ENCODE measurements at places on chromosomes 5 and 9. TPM values are rescaled to one million over a fixed set of nuclear protein-coding genes. Genes with fewer than 3 reads are reported as not detected.

The SPINK4 gene
- total RNA-seq = not detected

The IQGAP2 gene
- 42.8 TPM for total RNA-seq

The ITK gene
- total RNA-seq = 1.3 TPM

The CARTPT gene
- total RNA-seq = not detected

The EGR1 gene
- 12.5 TPM for total RNA-seq

The EIF4E1B gene
- not detected for total RNA-seq

The PROB1 gene
- 3.6 TPM for total RNA-seq

The ORM2 gene
- not detected for total RNA-seq

The IFNA17 gene
- total RNA-seq = not detected

The TMC1 gene
- total RNA-seq = 0.30 TPM

The NMUR2 gene
- total RNA-seq = not detected

The CMYA5 gene
- total RNA-seq = 5.2 TPM

The LRRC19 gene
- total RNA-seq = not detected

GRCh38 chr5:56253924-56254323 is 20.8 kb upstream of the ANKRD55 start:
- H3K36me3 ChIP-seq = no peaks in the 10 kb centered on the region
- H3K4me3 ChIP-seq = no peak overlapping the region
- no peaks in the 10 kb centered on the region for H3K27me3 ChIP-seq
- no peak overlapping the region for H3K27ac ChIP-seq

- H3K4me3 ChIP-seq = no peak overlapping the region
- peak; percentile 28 for DNase-seq
- H3K27ac ChIP-seq = no peak overlapping the region
- H3K4me1 ChIP-seq = no peaks in the 10 kb centered on the region
- H3K36me3 ChIP-seq = no peaks in the 10 kb centered on the region
- H3K27me3 ChIP-seq = no peaks in the 10 kb centered on the region
Measured at GRCh38 chr9:123863164-123863855, 66.6 kb downstream of the DENND1A start.

- H3K27ac ChIP-seq = peak overlapping the region; percentile 21
- no peaks in the 10 kb centered on the region for H3K36me3 ChIP-seq
- no peaks in the 10 kb centered on the region for H3K27me3 ChIP-seq
- peak; percentile 51 for DNase-seq
Measured at GRCh38 chr9:127154390-127155191, 32.2 kb upstream of the ANGPTL2 start.

DNA sequence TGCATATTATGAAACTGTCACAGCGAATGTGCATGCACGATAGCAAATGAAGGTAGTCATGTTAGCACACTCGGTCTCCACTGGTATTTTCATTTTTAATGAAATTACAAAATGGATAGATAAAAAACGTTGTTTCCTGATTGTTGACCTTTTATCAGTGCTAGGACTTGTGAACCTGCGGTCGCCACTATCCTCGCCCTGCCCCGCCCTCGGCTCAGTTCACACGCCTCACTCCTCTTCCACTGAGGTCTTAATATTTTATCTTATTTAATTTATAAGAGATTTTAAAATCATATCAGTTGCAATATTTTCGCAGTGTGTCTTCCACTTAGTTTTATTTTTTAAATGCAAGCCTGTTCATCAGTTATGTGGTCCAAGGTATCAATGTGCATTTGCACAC is 382.6 kb upstream of the IRX4 start:
- no peak overlapping the region for H3K27ac ChIP-seq
- H3K4me1 ChIP-seq = no peaks in the 10 kb centered on the region
- no peaks in the 10 kb centered on the region for H3K27me3 ChIP-seq
- H3K4me3 ChIP-seq = no peak overlapping the region

DNA sequence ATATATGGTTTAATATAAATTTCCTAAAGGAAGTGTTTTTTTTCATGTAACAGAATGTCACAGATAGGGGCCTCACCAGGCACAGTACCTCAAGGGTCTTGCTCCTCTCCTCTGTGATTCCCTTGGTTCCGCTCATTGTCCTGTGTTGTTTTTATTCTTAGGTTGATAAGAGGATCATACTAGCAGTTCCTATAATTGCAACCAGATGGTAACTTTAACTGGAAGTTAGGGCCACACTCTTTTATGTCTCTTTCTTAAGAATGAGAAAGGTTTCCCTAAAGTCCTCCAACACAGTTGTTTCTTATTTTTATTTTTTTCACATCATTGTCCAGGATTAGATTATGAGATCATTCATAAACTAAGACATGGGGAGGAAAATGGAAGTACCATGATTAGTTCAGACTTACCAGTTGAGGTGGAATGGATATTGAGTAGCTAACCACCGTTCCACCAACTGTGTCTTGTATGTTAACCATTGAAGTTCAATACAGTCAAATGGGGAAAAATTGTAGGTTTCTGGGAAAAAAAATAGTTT is 41.1 kb downstream of the FAM174A start:
- H3K27ac ChIP-seq = no peak overlapping the region
- no peak for DNase-seq
- H3K36me3 ChIP-seq = peaks cover 11% of the 10 kb centered on the region
- H3K4me3 ChIP-seq = no peak overlapping the region
- no peaks in the 10 kb centered on the region for H3K4me1 ChIP-seq

GRCh38 chr5:113217619-113218184 is 217.1 kb downstream of the TSSK1B start:
- peak overlapping the region; percentile 31 for H3K27ac ChIP-seq
- DNase-seq = no peak
- H3K4me3 ChIP-seq = no peak overlapping the region
- H3K36me3 ChIP-seq = no peaks in the 10 kb centered on the region
- peaks cover 16% of the 10 kb centered on the region for H3K4me1 ChIP-seq

GRCh38 chr9:21993893-21994555 is at the start of gene CDKN2A:
Gene CDKN2A (minus strand): TSS chr9:21994392.
- DNase-seq = no peak
- no peaks in the 10 kb centered on the region for H3K36me3 ChIP-seq
- H3K27ac ChIP-seq = peak within 1 kb of the TSS; percentile 87
- no peaks in the 10 kb centered on the region for H3K27me3 ChIP-seq

- H3K4me1 ChIP-seq = no peaks in the 10 kb centered on the region
- DNase-seq = no peak
- H3K36me3 ChIP-seq = no peaks in the 10 kb centered on the region
- no peak overlapping the region for H3K4me3 ChIP-seq
- no peaks in the 10 kb centered on the region for H3K27me3 ChIP-seq
- H3K27ac ChIP-seq = no peak overlapping the region
Measured at GRCh38 chr5:152264645-152265254, 140.3 kb downstream of the NMUR2 start.

GRCh38 chr9:88464851-88465250 is 70.1 kb upstream of the NXNL2 start:
- peaks cover 3% of the 10 kb centered on the region for H3K4me1 ChIP-seq
- no peaks in the 10 kb centered on the region for H3K27me3 ChIP-seq
- no peak overlapping the region for H3K27ac ChIP-seq
- peaks cover 25% of the 10 kb centered on the region for H3K36me3 ChIP-seq
- H3K4me3 ChIP-seq = no peak overlapping the region

- H3K4me1 ChIP-seq = peaks cover 6% of the 10 kb centered on the region
- H3K27me3 ChIP-seq = no peaks in the 10 kb centered on the region
- H3K36me3 ChIP-seq = no peaks in the 10 kb centered on the region
- H3K4me3 ChIP-seq = no peak overlapping the region
- no peak overlapping the region for H3K27ac ChIP-seq
- no peak for DNase-seq
Measured at GRCh38 chr9:94584555-94584954, 9.1 kb downstream of the FBP2 start.

DNA sequence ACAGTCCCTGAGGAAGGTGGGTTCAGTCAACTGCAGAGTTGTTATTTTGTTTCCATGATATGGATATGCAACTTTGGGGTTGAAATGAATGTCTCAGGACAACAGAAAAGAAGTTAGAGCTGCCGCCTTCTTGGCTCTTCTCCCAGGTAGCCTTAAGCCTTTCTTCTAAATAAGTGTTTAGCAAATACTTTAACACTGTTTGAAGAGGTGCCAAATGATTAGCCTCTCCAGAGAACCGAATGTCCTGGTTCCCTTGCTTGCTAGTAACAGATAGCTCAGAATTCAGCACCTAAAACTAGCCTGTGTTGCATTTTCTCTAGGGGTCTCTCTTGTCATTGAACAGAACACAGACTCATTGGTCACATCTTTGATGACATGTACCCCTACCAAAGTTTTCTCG is 127.7 kb upstream of the PIK3R1 start:
- H3K27ac ChIP-seq = peak overlapping the region; percentile 74
- H3K36me3 ChIP-seq = no peaks in the 10 kb centered on the region
- DNase-seq = no peak
- H3K4me3 ChIP-seq = no peak overlapping the region

DNA sequence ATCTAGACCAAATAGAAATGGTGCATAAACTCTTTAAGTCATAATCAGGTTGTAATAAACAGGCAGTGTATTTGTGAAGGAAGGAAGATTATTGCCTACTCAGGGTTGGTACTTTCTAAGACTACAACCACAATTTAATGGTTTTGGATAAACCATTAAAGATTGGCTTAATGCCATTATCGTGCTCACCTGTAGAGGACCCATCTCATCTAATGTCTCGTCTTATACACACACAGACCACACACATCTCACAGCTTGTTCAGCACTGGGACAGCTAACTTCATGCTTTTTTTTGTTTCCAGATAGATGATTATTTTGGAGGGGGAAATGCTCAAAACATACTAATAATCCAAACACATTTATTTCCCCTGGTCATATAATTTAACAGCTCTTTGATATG is 175.7 kb upstream of the SLC12A2 start:
- no peak for DNase-seq
- H3K27ac ChIP-seq = no peak overlapping the region

GRCh38 chr9:90988318-90988717 is 186.7 kb downstream of the SYK start:
- no peak overlapping the region for H3K4me3 ChIP-seq
- no peaks in the 10 kb centered on the region for H3K4me1 ChIP-seq
- H3K27me3 ChIP-seq = no peaks in the 10 kb centered on the region
- no peak overlapping the region for H3K27ac ChIP-seq
- no peaks in the 10 kb centered on the region for H3K36me3 ChIP-seq

DNA sequence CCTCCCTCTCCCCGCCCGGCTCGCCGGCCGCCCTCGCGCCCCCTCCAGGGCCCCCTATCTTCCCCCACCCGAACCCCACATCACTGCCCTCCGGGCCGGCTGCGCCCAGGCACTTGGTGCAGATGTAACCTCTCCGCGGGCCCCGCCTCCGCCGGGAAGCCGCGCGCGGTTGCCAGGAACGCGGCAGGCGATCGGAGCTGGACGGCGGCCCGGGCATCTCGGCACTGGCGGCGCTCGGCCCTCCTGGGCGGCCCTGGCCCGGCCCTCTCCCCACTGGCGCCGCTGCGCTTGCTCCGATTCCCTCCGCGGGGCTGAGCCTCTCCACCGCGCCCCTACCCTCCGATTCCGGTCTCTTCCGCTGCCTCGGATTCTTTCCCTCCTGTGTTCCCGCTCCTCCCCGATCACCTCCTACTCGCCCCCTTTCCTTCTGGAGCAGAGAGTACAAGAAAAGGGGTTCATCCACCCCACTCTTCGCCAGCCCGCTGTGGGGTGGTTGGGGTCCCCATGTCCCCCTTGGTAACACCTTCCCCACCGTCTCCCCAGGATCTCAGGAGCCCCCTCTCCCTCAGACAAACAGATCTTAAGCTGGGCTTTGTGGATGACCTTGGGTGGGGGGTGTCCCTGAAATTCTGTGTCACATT is 70.6 kb downstream of the C9orf50 start:
- H3K27ac ChIP-seq = peak overlapping the region; percentile 86
- peak; percentile 63 for DNase-seq
- no peaks in the 10 kb centered on the region for H3K27me3 ChIP-seq
- H3K4me3 ChIP-seq = peak overlapping the region; percentile 68

GRCh38 chr9:120107138-120107537 is 472.8 kb downstream of the CDK5RAP2 start:
- no peak overlapping the region for H3K4me3 ChIP-seq
- no peaks in the 10 kb centered on the region for H3K36me3 ChIP-seq
- H3K27ac ChIP-seq = no peak overlapping the region
- no peaks in the 10 kb centered on the region for H3K4me1 ChIP-seq
- no peak for DNase-seq
